ENCODE measurements at places on chromosomes 5 and 9.

- DNase-seq, result no peak
Observed at GRCh38 chr9:94864196-94864595, 137.7 kb downstream of the AOPEP start.

DNA sequence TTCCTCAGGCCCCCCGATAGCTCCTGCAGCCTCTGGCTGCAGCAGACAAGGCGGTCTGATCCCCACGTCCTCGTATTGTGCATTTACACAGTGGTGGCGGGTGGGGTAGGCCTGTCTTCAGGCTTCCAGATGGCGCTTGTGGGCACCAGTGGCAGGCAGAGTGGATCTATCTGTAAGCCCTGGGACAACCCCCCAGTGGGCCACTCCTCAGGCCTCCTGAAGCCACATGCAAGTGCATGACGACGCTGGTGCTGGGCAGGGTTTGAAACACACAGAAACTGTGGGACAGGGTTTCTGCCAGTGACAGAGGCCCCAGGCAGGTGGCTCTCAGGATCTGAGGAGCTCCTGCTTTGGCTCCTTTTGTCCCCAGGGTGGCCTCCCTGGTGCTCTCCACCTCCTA is 42.0 kb downstream of the SLF1 start:
- DNase-seq, result no peak

- no peak for DNase-seq
Observed at GRCh38 chr9:31848505-31849285, 535.7 kb upstream of the ACO1 start.

- no peak for DNase-seq
Observed at GRCh38 chr5:7592910-7593309, 197.0 kb downstream of the ADCY2 start.

- no peak for DNase-seq
Observed at GRCh38 chr5:113792806-113793205, 279.3 kb downstream of the YTHDC2 start.

DNA sequence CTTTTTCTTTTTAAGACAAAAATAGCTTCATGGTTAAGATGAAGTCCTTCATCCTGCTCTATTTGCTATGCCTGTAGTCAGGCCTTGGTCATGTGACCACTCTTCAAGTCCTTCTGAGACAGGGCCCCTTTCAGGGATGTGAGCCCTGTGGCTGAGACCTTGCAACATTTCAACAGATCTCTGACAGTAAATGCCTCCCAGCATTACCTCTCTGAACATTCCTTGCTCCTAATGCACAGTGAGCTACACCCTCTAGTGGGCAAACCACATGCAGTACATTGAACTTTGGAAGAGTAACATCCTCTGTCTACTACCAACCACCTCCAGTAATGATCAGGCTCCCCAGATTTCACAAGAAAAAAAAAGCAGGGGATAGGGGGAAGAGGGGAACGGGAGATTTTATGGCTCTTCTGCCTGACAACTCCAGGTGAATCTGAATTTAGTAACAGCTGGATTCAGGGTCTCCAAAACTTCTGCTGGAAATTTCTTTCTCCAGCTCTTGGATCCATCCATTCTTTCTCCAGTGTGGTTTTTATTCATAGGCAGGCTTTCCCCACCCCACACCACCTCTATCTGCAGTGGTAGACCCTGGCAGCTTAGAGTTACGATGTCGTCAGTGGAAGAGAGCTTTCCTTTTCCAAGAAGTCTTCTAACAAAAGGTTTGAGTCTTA is 8.9 kb upstream of the FBXO38 start:
- peak; percentile 56 for DNase-seq

- DNase-seq, result no peak
Observed at GRCh38 chr5:151155775-151156506, 1.6 kb downstream of the ANXA6 start.

DNA sequence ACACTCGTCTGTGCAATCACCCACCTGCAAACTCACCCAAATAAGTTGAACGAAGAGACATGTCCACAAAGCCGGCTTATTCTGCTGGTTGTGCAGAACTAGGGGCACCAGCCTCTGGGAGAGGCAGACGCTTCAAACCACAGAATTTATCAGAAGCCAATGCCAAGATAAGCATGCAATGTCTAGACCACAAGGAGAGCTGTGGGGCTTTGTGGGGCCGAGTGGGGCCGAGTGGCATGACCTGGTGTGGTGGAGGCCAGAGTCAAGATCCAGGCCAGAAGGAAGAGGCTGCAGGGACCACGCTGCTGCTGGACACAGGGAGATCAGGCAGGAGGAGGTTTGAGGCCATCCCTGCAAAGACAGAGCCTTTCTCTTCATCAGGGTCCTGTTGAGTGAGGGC is 259.0 kb downstream of the IRX2 start:
- DNase-seq, result no peak

GRCh38 chr9:121367306-121368137 is 2.5 kb downstream of the STOM start:
- no peak for DNase-seq

- no peak for DNase-seq
Observed at GRCh38 chr5:11640158-11640873, 263.9 kb downstream of the CTNND2 start.

DNA sequence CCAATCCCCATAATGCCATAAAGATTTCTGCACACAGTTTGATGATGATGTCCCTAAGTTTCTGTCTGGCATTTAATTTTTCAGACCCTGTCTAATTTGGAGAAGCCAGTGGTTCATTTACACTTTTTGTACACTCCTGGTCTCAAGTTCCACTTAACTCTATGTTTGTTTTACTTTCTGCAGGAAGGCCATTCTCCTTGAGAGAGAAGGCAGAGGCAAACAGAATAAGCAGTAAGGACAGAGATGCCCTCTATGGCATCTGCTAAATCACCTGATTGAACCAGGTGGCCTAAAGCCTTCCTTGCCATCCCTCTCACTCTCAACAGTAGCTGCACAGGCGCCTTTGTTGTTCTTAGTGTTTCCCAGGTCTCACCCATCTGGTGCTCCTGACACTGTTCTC is 86.1 kb upstream of the LRRTM2 start:
- no peak for DNase-seq

DNA sequence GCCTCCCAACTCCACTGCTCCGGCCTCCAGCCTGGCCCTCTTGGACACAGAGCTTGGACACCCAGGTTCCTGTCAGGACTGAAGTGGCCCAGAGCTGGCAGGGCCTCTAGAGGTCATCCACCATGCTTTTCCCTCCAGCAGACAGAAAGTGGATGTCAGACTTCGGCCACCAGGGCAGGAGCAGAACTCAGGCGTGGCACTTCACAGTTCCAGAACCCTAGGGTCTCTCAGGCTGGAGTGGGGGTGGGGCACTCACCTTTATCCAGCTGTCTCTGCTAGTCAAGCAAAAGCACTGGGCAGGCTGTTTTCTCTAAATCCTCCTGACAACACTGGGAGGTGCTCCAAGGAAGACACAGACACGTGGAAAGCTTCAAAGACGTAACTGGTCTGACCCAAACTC is 35.6 kb upstream of the N4BP3 start:
- DNase-seq, result no peak

DNA sequence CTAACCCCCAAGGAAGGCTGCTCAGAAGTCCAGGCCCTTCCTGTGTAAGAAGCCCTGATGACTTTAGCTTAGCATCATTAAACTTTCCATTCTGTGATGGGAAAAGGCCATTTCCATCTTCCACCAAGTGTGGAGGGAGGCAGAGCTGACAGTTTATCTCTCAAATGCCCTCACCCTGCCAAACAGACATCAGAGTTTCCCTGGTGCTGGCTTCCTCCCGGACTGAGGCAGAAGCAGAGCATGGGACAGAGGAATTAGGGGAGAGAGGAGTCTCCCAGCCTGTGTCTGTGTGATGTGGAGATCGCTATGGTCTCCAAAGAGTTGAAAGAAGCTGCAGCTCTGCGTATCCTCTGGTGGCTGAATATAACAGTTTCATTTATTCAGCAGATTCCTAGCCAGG is 57.4 kb upstream of the CTNNA1 start:
- no peak for DNase-seq

DNA sequence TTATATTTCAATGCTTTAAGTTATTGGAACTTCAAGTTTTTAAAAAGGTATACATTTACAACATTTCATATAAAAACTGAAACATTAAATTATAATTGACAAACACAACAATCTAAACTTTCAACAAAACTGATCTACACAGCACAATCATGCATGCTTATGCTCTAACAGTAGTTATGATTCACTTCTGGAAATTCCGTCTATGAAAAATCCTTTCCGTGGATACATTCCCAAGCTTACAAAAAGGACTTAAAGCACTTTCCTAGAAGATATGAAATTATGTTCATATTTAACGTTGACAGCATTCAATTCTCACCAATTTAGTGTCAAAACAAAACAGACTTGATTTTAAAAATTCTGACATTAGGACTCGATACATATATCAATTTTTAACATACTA is 3.7 kb downstream of the HNRNPH1 start:
- no peak for DNase-seq

GRCh38 chr5:69374911-69375446 is 5.4 kb downstream of the RAD17 start:
- no peak for DNase-seq

DNA sequence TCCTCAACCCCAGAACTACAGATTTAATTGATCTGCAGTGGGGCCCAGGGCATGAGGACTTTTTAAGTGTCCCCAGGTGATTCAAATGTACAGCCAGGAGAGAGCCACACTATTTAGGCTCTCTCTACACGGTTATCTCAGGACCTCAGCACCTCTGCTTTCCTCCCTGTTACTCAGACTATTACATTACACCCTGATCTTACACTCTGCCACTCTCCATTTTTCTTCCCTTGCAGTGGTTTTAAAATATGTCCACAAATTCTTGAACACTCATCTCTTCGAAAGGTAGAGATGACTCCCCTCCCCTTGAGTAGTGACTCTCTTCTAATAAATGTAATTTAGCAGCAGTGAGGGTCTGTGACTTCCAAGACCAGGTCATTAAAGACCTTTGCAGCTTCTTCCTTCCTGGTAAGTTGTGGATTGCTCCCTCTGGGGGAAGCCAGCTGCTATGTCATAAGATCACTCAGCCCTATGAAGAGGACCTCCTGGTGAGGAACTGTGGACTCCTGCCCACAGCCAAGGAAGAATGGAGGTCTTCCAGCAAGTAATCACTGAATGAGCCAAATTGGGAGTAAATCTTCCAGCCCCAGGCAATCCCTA is 87.5 kb upstream of the SSBP2 start:
- no peak for DNase-seq

GRCh38 chr5:66633754-66634153 is 37.6 kb downstream of the MAST4 start:
- DNase-seq, result no peak

GRCh38 chr5:168778536-168778935 is 199.4 kb upstream of the PANK3 start:
- no peak for DNase-seq

DNA sequence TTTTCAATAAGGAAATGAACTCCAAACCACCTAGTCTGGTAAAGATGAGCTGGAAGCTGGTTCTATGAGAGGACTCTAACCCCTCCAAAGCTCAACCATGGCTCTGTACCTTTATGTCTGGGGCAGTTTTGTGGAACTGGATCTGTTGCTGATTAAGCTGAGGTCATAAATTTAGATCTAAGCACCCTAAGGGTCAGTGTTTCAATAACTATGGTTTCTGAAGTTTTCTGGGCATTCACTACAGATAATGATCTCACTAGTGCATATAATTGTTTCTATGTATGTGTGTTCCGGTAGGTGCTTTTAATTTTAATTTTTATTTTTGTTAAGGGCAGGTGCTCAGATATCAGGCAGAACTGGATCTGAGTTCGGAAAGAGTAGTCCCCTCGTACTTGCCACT is 258.7 kb upstream of the PANK3 start:
- DNase-seq, result no peak

DNA sequence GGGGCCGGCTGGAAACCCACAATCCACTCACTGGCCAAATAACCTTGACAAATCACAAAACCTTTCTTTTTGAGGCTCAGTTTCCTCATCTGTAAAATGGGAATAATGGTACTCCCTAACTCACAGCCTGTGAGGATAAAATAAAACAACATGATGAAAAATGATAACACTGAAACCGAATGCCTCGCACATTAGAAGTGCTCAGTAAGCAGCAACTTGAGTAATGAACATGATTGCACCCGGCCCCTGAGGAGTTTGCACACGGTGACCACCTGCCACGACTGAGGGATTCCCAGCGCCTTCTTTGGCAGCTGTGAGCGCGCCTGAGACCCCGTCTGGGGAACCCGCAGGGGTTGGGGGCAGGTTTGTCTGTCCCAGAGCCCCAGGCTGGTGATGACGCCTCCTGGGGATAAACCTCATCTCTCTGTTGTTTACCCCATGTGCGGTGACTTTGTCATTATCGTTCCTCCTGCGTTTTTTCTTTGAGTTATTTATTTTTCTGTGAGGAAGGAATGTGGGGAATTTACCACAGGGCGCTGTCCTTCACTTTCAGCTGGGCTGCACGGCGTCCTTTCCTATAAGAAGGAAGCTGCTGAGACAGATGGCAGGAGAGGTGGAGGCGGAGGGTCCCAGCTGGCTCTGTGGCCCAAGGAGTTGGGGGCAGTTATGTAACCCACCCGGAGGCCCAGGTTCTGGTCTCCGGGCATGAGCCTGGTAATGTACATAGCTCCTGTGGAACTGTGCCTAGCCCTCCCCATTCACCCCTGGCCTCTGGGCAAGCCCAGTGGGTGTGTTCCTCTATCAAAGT is 3.0 kb upstream of the SYNPO start:
- peak; percentile 89 for DNase-seq

GRCh38 chr9:136062657-136063439 is 32.2 kb downstream of the NACC2 start:
- no peak for DNase-seq

DNA sequence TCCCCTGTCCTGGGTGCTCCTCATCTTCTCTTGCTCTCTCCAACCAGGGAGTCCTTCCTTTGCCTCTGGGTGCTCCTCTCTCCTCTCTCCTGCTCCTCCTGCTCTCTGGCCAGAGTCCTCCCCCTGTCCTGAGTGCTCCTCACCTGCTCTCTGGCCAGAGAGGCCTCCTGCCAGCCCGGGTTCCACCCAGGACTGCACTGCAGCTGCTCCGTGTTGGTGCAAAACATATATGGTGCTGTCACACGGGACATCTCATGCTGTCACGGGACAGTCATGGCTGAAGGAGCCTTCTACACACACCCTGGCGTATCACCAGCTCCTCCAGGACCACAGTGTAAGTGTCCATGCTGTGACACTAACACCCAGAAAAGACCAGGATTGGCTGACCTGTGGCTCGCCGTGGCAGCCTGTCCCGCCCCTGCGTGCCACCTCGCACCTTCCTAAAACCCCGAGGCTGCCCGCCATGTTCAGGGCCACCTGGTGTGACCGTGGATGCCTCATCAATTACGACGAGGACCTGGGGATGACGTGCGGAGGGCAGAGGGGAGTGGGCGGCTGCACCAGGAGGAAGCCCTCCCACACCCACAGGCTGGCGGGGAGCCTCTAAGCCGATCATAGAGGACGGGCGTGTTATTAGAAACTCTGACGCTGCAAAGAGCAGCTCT is 27.9 kb upstream of the SLC6A3 start:
- DNase-seq, result no peak
